Activated naive CD4-positive, alpha-beta T cell treated with Interleukin-2 at 50 U/mL for 16 hours (primary cell): ENCODE measurements at places on chromosomes 3 and 15.

- no peak for DNase-seq
These were observed 3.8 kb upstream of the TIMMDC1 start for GRCh38 chr3:119494597-119494996.

GRCh38 chr15:70475407-70475781, 288.0 kb downstream of the UACA start:
- no peak for DNase-seq

- no peak for DNase-seq
These were observed 5.5 kb downstream of the B4GALT4 start for GRCh38 chr3:119235151-119235550.

GRCh38 chr3:139439278-139439677, 37.0 kb downstream of the RBP2 start:
- DNase-seq = no peak

DNA sequence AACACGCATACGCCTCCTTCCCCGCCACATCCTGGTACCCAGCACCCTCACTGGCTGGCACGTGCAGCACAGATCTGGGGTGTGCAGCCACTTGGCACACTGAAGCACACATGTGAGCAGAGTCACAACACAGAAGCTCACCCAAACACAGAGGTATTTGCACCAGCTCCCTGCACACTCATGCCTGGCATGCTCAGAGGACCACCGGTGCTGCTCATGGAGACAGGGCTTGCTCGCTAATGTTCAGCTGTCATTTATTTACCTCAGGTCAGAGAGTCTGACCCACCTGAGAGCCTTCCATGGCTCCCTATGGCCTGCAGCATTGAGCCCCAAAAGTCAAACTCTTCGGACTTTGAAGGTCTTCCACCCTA, 70.4 kb downstream of the ADAMTS7 start:
- no peak for DNase-seq

GRCh38 chr15:46543626-46544025, 908.8 kb downstream of the SQOR start:
- no peak for DNase-seq
